A549 treated with CpdA at 1 μM for 4 hours (cell line): ENCODE measurements at places on chromosomes 5 and 9. TPM values are rescaled to one million over a fixed set of nuclear protein-coding genes. Genes with fewer than 3 reads are reported as not detected.

The APBB3 gene
- total RNA-seq = 4.9 to 7.7 TPM (median 6.0 TPM) in 5 replicates

The FEM1C gene
- 6.1 to 7.6 TPM (median 6.1 TPM) in 5 replicates for total RNA-seq

The IFNA13 gene
- not detected in 5 replicates for total RNA-seq

The FAM13B gene
- total RNA-seq = 11.9 to 19.0 TPM (median 13.2 TPM) in 5 replicates

The ATP10B gene
- not detected in 5 replicates for total RNA-seq

The GOLM1 gene
- total RNA-seq = 107 to 123 TPM (median 114 TPM) in 5 replicates

The CAMK2A gene
- total RNA-seq = 0.87 to 1.4 TPM (median 1.1 TPM) in 5 replicates

The TNFSF15 gene
- 0.26 to 0.41 TPM (median 0.37 TPM) in 5 replicates for total RNA-seq

The ANKRD34B gene
- total RNA-seq = 0.07 to 0.13 TPM (median 0.12 TPM) in 3 of 5 replicates, not detected in the others

The ZNF354C gene
- total RNA-seq = 0.80 to 1.0 TPM (median 0.87 TPM) in 5 replicates

The KIF20A gene
- total RNA-seq = 42.5 to 52.9 TPM (median 47.0 TPM) in 5 replicates

The MYMK gene
- total RNA-seq = not detected in 5 replicates

The PCAT7 gene
- total RNA-seq = 0.71 to 1.1 TPM (median 0.80 TPM) in 5 replicates

The ADAMTS12 gene
- 6.5 to 8.6 TPM (median 7.4 TPM) in 5 replicates for total RNA-seq

The FOXI1 gene
- not detected in 5 replicates for total RNA-seq

The FGF1 gene
- 0.13 to 1.3 TPM (median 0.32 TPM) in 5 replicates for total RNA-seq

The SNCB gene
- 1.0 to 1.4 TPM (median 1.2 TPM) in 5 replicates for total RNA-seq

The PDCD1LG2 gene
- total RNA-seq = 0.33 to 0.59 TPM (median 0.36 TPM) in 5 replicates
